ENCODE measurements at places on chromosomes 2 and 18.

GRCh38 chr2:110819711-110820110 lies 87.3 kb downstream of the ACOXL start:
- no peak for DNase-seq

GRCh38 chr18:13617826-13618515 lies 108.4 kb downstream of the FAM210A start:
- DNase-seq, result no peak

- DNase-seq, result no peak
Observed at GRCh38 chr18:58208207-58208932, 164.3 kb downstream of the NEDD4L start.

- no peak for DNase-seq
Observed at GRCh38 chr2:224576088-224576715, 9.0 kb downstream of the CUL3 start.

DNA sequence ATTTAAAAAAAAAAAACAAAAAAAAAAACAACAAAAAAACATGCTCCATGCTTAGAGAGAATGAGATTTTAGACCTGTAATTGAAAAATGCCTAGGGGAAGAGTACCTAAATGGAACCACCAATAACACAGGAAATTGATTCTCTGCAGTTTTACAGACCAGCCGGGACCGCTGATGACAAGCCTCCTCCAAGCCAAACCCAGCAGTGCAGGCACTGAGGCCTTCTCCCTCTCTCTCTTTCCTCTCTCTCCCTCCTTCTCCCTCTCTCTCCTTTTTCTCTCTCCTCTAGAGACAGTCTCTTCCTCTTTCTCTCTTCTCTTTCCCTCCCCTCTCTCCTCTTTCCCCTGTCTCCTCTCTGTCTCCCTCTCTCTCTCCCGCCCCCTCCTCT lies 228.8 kb upstream of the COPS8 start:
- no peak for DNase-seq

DNA sequence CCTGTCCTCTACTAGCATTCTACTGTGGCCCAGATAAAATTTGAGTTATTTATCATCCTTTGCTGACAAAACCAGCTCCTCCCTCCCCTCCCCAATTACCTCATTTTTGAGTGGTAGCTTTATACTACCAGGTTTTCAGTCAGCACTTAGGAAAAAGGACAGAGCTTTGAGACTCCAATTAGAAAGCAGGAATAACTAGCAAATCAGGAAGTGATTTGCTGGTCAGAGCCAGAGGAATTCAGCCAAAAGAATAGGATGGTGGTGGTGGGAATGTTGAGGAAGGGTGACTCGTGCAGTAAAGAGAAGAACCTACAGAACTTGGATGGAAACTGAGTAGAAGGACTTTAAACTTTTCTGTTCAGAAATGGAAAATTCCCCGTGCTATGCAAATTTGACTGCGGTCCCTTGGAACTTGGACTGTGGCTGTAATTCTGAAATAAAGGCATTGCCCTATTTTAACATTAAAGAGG lies 3.7 kb downstream of the MYL12B start:
- no peak for DNase-seq

- no peak for DNase-seq
Observed at GRCh38 chr2:210655229-210655975, 99.0 kb downstream of the CPS1 start.

GRCh38 chr2:26139269-26140183 lies 33.4 kb upstream of the GAREM2 start:
- peak; percentile 94 for DNase-seq

GRCh38 chr2:158664987-158665386 lies 130.1 kb upstream of the DAPL1 start:
- no peak for DNase-seq

- no peak for DNase-seq
Observed at GRCh38 chr2:234050455-234051135, at the start of gene SPP2. TSS of gene SPP2 (plus strand) at chr2:234050702. CDS start at chr2:234050787, 85 bp downstream.

- no peak for DNase-seq
Observed at GRCh38 chr2:105746177-105747080, 1.7 kb downstream of the NCK2 start.

- no peak for DNase-seq
Observed at GRCh38 chr18:26516964-26517363, 31.4 kb downstream of the KCTD1 start.

DNA sequence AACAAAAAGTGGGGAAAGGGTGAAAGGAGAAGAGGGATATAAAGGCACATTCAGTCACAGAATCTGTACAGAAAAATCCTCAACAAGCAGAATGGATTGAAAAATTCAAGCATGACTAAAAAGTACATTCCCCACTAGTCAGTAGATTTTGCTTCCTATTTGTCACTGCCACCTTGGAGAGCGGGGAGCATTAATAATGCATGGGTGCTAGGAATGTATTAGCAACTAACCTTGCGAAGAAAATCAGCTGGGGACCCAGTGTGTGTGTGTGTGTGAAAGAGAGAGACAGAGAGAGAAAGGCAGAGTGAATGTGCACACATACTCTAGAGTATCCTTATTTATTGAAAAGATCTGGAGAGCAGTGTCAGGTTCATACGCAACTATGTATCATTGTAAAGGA lies 968.7 kb upstream of the ZEB2 start:
- no peak for DNase-seq

DNA sequence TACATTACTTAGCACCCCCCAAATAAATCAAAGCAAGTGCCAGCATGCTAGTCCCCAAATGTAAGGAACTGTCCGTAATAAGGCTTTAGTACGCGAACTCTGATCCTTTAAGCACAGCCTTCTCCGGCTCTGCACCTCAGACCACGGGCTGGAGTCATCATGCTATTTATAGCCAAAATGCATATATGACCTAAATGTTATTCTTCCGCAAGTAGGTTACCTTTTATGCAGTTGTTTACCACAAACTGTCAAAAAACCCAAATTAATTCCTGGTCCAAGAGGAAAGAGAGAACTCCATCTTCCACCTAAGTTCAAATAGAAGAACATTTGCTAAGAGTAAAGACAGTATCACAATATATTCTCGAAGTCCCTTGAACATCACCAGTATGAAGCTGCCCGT lies 42.7 kb downstream of the ZNF516 start:
- peak; percentile 16 for DNase-seq

- peak; percentile 42 for DNase-seq
Observed at GRCh38 chr2:22557406-22557805, 827.6 kb upstream of the KLHL29 start.

DNA sequence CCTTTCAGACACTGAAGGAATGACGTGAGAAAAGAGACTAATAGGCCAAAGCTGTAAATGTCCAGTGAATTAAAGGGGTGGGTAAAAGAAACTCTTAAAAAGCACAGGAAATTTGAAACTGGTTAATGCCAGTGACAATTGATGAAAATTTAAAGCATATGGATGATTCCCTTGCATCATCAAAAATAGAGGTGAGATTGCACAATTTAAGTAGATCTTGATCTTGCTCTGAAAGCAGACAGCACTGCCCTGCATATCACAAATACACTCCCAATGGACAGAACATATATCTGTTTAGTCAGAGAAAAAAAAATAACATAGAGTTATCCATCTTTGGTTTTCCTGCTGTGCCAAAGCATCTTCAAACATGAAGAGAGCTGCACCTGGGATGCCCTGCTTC lies 86.7 kb upstream of the UBE2E3 start:
- no peak for DNase-seq

- no peak for DNase-seq
Observed at GRCh38 chr2:46804794-46805193, 110.8 kb downstream of the MCFD2 start.

DNA sequence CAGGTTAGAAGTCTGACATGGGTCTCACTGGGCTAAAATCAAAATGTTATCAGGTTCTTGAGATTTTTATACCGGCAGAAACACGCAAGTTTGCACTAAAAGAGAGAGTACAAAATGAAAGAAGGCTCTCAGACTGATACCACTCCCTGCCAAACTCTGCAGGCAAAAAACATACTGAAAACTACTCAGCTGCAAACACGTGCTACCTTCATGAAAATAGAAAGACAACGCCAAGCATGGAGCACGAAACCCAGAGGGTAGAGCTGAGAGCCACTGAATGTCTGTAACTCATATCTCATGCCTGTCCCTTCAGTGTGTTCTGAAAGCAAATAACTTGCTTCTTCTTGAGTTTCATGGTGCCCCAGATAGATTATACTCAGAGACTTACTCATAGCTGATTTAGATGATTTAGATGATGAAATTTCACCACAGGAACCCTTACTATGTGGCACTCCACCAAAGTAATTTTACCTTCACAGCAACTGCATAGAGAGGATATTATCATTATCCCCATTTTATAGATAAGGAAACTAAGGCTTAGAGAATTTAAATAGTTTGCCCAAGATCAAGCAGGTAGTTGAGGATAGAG lies 313.0 kb upstream of the SLC39A10 start:
- DNase-seq, result no peak

DNA sequence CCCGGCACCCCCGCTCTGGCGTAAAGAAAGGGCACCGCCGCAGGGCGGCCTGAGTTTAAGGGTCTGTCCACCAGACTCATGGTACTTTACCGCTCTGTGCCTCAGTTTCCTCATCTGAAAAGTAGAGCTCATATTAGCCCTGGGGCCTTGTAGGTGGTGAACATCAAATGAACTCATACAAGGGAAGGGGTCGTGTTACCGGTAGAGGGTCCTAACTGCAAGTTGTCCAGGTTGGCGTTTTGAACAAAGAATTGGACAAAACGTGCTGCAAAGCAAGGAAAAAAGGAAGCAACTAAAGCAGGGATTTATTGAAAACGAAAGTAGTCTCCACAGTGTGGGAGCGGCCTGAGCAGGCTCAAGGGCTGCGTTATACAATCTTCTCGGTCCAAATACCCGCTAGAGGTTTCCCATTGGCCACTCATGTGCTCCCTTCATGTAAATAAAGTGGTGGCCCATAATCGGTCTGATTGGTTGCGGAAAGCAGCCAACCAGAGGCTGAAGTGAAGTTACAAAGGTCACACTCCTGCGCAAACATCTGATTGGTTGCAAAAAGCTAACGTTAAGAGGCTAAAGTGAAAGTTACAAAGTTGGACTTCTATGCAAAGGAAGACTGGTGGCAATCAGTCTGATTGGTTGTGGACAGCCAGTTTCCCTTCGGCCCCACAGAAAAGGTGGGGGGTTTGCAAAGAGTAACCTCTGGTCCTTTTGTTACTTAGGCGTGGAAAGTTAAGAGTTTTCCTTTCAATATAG lies 80.7 kb upstream of the LDLRAD4 start:
- no peak for DNase-seq

DNA sequence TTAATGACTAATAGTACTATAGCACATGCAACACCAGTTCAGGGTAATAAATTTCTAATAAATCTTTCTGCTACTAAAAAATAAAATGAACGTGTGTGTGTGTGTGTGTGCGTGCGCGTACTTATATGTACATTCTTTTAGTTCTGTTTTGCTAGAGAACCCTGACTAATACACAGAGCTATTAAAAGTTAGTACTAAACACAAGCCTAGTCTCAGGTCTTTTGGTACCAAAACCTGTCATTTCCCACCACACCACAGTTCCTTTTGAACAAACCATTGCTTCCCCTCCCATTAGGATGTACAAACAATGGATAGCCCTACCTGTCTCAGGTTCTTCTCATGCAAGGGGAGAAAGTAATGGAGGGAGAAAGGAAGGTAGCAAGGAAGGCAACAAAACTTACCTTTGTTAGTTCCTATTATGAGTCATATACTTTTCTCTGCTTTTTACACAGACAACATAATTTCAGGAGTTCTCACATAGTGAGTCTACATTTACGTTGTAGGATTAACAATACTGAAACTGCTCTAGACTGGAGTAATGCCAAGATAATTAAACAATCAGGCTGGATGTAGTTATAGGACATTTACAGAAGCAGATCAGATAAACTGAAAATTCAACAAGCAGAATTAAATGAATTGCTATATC lies 427.2 kb downstream of the KCNJ3 start:
- DNase-seq, result no peak

DNA sequence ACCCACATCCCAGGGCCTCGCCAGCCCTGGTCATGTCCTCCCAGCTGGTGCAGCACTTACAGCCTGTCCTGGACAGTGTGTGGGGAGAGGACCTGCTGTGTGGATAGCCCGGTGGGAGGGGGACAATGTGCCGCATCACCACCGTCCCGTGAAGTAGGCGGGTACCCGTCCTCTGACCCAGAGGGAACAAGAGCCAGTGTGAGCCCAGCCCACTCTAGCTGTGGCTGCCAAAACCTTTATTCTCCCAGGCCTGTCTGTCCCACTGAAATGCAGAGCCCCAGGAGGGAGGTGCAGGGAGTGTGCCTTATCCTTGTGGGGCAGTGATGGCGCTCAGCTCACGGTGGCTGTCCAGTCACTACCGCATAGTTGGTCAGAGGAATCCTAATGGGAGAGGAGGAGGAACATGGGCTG lies 1.7 kb downstream of the TRAF3IP1 start:
- no peak for DNase-seq

DNA sequence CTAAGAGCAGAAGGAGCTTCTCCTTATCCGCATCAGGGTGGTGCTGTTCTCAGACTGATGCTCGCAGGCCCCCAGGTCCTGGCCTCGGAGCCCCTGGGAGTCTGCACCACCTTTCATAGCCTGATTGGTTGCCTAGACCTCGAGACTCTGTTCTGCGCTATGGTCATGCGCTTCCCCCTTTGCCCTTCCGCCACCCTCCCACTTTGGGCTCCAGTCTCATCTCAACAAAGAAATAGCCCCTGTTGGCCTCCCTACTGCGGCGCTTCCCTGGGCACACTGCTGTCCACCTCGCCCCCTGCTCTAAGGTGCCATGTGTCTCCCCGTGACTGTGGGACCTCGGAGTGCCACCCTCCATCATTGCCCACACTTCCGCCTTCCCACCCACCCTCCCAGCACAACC lies 102.9 kb upstream of the TWIST2 start:
- no peak for DNase-seq

DNA sequence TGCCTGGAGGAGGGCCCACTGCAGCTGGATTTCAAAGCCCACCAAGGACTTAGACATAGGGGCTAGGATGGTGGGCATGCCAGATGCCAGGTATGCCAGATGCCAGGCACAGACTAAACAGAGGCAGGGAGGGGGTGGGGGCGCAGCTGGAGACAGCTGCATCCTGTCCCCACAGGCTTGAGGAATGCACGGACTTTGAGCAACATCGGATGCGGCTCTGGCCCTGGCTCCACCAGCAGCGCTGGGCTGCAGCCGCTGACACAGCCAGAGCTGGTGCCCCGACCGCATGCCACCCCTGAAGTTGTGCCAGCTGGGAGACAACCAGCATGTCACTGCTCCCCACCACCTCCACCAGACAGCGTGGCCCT lies 39.5 kb downstream of the AQP12A start:
- no peak for DNase-seq

- no peak for DNase-seq
Observed at GRCh38 chr2:110865188-110865587, 132.8 kb downstream of the ACOXL start.

- DNase-seq, result no peak
Observed at GRCh38 chr2:188415754-188416083, 124.0 kb downstream of the GULP1 start.

- DNase-seq, result no peak
Observed at GRCh38 chr2:134202371-134202770, 51.5 kb upstream of the MGAT5 start.

All from NCI-H524 (cell line).